Stimulated activated CD8-positive, alpha-beta memory T cell treated with anti-CD3 and anti-CD28 coated beads, Interleukin-4, amount 100 ng/mL, for 4 hours (primary cell): ENCODE measurements at places on chromosomes 3 and 15.

- DNase-seq = no peak
These were observed 595.8 kb downstream of the NLGN1 start for GRCh38 chr3:173993299-173993698.

DNA sequence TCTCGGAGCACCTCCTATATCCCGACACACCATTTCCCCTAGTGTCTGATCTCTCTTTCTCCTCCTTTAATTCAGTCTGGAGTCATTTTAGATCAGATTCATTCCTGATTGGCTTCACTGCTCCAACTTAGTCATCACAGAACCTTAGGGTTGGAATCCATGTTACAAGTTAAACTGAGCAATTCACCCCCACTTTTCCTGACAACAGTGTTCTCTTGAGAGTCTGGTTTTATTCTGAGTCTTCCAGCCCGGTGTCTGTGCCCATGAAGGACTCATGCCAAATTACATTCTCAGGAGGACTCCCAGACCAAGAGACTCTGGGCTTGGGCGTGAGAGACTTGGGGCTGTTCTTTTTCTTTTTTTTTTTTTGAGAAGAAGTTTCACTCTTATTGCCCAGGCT lies 57.5 kb downstream of the LPP start:
- DNase-seq = no peak

GRCh38 chr3:194296454-194297263 lies 54.5 kb downstream of the CPN2 start:
- DNase-seq = no peak

DNA sequence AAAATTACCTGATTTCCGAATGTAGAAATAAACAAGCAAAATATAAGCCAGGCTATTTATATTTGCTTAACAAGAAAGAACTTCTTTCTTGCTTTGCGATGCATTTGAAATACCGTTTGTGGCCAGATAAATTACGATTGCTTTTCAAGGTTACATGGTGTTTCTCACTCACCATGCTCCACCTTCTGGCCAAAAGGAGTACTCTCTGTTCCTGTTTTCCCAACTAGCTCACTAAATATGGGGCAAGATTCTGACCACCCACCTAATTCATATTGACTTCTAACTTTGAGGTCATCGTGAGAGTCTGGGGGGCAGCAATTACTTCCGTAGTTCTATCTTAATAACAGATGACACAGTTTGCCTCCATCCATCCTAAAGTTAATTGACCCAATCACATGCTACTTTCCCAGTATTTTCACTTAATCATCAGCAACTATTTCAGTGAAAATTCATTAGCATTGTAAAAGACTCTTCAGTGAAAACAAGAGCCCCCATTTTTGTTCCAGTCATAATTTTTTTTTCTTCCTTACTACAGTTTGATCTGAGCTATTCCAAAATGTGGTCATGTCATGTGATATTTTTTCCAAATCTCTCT lies 25.9 kb downstream of the ACP3 start:
- DNase-seq = no peak

DNA sequence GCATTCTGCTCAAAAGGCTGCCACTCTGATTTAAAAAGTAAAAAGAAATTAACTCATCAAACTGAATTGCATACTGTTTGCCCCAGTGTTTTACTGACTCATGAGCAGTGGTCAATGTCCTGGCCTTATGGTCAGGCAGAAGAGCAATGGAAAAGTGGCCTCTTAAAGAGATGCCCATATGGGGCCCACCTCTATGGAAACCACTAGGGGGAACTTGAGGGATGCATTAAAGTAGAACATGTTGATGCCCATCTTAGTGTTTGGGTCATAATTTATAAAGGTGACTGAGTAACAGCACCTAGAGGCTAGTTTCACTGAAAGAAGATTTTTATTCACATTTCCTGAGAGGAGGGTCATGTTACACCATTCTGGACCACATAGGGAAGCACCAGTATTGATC lies 66.5 kb upstream of the RNU6-1 start:
- no peak for DNase-seq

DNA sequence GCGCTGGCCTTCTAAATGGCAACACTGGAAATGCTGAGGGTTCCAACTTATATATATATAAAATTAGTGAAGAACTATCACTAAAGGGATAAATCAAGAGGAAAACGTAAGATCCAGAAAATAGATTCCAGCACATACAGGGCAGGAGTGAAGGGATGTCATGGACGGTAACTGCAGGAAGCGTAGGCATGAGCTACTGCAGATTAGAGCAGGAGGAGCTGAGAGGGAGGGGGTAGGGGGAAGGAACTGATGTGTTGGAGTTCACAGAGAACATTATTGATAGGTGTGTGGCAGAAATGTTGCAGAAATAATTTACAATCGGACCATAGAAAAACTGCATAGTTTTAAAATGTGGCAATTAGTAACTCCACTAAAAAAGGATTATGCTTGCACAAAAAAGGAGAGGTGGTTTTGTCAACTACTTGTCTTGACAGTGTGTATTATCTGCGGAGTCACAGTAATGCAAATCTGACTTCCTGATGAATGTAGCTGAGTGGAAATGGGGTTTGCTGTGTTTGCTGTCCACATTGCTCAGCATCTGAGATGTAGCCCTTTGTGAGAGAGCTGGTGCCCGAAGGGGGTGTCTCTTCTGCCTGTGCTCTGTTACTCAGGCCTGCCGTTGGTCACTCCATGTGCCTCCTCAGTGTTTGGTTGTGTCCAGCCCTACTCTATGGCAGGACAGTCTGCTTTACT lies 61.2 kb downstream of the PAK2 start:
- DNase-seq = no peak

DNA sequence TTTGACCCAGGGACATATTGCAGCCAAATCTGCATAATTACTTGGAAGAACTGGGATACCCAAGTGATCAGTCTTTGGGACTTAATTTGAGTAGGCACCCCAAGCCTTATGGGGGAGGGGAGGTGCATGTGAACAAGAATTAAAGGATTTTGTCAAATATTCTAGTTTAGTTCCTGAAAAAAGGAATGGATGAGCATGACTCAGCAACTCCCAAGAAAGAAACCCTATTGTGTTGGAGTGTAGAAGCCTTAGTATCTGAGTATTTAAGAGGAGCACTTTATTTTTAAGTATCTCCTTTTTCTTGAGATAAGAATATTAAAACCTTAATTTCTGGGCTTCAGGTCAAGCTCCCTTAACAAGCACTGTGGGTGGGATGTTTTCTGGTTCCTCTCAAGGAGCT lies 222.4 kb downstream of the CD47 start:
- no peak for DNase-seq

DNA sequence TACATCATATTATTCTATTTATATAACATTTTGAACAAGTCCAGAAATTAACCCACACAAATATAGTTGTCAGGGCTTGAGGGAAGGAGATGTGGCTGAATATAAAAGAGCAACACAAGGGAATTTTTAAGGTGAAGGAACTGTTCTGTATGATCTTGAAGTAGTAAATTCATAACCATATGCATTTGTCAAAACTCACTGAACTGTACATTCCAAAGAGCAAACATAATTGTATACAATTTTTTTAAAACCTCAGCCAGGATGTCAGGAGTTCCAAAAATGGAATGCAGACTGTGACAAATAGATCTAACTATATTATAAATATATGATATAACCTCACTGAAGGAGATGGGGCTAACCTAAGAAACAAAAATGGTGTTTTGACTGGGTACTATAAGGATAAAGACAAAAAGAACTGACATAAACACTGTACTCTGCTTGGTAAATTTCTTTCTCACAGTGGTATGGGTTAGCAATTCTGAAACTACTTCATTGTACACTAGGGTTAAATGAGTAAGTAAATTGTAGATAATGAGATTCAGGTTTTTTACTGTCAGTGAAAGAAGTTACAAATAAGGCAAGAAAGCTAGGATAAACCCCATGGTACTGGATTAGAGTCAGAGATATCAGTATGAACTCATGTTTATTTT lies 14.4 kb downstream of the GOLGB1 start:
- DNase-seq = no peak

GRCh38 chr15:57333487-57333886 lies 42.8 kb upstream of the CGNL1 start:
- DNase-seq = no peak

GRCh38 chr3:101976473-101976872 lies 127.2 kb downstream of the NFKBIZ start:
- DNase-seq = no peak

- DNase-seq = no peak
These were observed 76.1 kb downstream of the FRMD4B start for GRCh38 chr3:69309814-69310213.

DNA sequence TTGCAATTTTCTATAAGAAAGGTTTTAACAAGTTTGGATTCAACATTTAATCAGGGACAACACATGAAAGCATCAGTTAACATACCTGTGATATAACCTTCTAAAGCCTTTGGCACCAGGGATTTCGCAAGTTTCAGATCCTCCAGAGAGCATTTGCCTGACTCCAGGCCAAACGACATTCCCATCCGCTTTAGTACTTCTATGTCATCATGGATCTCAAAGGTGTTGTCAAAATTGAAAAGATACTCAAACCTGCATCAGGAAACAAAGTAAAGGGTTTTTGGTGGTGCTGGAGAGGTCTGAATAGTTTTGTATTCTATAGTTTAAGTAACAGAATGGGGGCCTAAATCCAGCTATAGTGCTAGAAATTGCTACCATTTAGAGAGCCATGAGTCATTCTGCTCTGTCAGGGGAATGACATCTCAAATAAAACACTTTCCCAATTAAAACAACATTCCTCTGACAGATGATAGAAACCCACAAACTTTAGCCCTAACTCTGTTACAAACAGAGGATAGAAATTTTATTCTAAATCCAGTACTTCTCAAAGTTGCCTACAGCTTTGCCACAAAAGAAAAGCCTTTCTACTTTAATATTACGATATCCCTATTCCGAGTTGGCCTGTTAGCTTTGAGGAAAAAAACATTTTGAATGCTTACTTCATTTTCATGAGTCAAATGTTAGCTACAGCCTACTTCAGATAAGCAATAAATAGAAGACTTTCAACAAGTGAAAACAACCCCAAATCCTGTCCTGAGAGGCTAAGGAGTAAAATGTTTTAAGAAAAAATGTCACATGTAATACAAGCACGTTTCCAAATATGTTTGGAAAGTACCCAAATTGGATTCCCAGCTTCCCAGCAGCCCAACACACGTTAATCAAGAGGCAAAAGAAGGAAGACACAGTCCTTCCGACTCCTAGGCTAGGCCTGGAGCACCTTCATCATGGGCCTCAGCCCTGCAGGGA lies 83.4 kb downstream of the ATP1B3 start:
- DNase-seq = no peak

DNA sequence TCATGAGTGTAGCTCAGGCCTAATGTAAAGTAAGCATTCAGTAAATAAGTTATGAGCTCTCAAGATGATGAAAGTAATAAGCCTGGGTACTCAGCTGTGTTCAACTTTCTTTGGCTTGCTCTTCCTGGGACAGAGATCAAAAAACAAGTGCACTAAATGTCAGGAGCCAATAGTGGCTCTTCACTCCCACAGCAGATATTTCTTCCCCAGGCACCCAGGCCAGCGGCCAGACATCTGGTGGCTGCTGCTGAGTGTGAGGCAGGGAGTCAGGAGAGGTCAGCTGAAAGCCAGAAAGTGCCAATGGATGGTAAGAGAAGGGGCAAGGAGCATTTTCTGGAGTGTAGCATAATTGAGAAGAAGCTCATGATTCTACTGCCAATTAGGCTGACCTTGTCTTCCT lies 18.2 kb upstream of the ITGA11 start:
- no peak for DNase-seq

- DNase-seq = no peak
These were observed 7.6 kb downstream of the KLHL40 start for GRCh38 chr3:42692667-42693529.

GRCh38 chr3:98746882-98747281 lies 16.3 kb upstream of the ST3GAL6 start:
- DNase-seq = no peak

GRCh38 chr3:160099834-160100233 lies 111.2 kb downstream of the IL12A start:
- DNase-seq = no peak

DNA sequence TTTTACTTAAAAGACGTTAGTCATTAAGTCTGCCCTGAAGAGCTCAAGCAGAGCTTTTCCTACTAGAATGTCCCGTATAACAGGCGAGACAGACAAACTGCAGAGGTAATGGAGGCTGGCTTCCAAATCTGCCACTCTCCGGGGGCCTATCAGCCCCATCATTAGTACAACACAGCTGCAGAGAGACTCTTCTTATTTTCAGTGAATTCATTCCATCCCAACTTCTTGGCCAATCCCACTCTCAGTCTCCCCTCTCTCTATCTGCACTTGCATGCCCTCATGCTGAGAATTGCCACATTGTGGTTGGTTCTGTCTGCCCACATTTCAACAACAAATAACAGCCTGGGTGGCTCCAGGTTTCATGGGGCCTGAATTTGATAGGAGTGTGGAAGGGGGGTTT lies 412.7 kb downstream of the ERC2 start:
- no peak for DNase-seq

GRCh38 chr3:61233746-61234145 lies 17.5 kb downstream of the FHIT start:
- no peak for DNase-seq

DNA sequence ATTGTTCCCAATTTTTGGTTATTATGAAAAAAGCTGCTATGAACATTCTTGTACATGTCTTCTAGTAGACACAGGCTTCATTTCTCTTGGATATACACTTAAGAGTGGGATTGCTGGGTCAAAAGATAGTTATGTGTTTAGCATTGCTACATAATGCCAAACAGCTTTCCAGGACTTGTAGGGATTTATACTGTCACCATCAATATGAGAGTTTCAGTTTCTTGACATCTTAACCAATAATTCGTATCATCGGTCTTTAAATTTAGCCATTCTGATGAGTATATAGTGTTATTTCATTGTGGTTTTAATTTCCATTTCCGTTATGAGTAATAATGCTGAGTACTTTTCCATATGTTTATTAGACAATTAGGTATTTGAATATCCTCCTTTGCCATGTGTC lies 190.3 kb upstream of the PFN2 start:
- no peak for DNase-seq

GRCh38 chr3:196741249-196741889 lies 1.7 kb downstream of the PAK2 start:
- DNase-seq = no peak

GRCh38 chr3:4078903-4079302 lies 224.3 kb upstream of the SETMAR start:
- DNase-seq = no peak

- no peak for DNase-seq
These were observed 8.6 kb upstream of the CBLB start for GRCh38 chr3:105877336-105877910.

GRCh38 chr3:41175365-41175764 lies 23.9 kb upstream of the CTNNB1 start:
- DNase-seq = no peak

GRCh38 chr15:74173380-74174218 lies at the start of gene ISLR:
TSS of gene ISLR (plus strand) at chr15:74173710. CDS start at chr15:74174859, 1,149 bp downstream.
- DNase-seq = no peak
